ENCODE measurements at places on chromosomes 12 and 14.

GRCh38 chr14:67241411-67242167, at the start of gene PALS1:
TSS of gene PALS1 (plus strand) at chr14:67241435. CDS start at chr14:67279171, 37,736 bp downstream.
- no peak for DNase-seq

DNA sequence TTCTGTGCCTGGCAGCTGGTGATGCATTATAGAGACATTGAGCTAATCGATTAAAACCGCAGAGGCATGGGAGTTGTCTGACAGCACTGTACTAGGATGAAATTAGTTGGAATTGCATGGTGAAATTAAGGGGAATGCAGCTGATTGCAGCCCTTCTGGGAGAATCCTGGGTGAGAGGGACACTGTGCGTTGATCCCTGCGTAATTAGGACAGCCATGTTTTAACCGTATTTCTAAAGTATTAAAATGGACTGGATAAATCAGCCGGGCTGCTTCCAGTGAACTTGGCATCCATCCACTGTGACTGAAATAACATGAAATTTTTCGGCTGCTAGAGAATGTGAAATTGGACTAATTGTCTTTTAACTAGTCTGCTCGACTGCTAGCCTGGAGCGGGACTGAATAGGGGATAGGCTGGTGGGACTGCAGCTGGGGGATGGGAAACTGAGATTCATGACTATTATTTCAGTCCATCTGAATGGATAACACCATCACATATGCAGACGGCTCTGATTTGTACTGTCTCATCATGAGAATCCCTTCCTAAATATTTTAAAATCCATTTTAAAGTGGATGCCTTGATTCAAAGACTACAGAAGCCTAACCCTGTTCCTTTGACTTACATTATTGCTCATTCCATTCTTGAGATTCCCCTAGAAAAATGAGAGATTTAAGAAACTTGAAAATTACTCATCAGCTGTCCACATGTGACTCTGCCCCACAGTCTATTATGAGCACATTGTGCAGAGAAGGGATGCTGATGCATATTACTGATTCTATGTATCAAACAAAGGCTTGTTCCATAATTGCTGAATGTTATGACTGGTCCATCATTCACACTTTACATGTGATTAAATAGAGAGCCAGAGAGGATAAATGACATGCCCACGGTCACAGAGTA, 343.9 kb downstream of the NPAS3 start:
- no peak for DNase-seq

- DNase-seq: no peak
Observed at GRCh38 chr12:11819643-11820042, 170.2 kb downstream of the ETV6 start.

GRCh38 chr14:83816761-83817160, 1713.2 kb upstream of the FLRT2 start:
- DNase-seq: no peak

DNA sequence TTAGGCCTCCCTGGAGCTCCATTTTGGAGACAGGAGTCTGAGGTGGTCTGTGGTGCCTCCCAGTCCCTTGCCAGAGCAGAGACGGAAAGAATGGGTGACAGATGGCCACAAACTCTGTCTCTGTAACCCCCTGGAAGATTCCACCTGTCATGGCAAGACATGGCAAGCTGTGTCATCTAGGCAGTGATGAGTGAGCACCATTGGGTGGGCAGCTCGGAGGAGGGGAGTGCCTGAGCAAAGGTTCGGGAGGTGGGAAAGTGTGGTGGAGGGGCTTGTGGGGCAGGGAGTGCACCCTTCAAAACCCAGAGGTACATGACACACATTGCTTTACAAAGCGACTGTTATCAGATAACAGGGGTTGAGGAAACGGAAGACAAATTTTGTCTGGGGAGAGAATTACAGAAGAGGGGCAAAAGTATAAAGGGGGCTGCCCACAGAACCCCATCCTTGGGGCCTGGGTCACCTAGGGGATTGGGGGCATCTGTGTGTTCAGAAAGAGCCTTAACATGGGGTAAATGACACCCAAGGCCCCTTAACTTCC, 3.5 kb downstream of the RIN3 start:
- no peak for DNase-seq

- no peak for DNase-seq
Observed at GRCh38 chr12:77925536-77926108, 94.9 kb downstream of the NAV3 start.

DNA sequence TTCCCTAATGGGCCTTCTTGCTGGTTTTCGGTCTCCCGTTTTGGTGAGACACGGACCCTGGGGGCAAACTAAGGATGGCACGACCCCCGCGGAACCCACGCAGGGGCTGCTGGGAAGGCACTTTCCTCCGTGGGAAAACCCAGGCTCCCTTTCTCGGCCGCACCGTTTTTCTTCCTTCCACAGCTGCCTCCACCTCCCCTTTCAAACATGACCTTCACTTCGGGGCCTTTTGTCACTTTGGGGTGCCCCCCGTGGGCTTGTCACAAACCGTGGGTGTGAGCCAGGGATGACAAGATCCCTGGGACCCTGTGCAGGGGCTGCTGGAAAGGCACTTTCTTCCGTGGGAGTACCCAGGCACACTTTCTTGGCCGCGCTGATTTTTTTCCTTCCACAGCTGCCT, 268.7 kb downstream of the ALG10 start:
- no peak for DNase-seq

DNA sequence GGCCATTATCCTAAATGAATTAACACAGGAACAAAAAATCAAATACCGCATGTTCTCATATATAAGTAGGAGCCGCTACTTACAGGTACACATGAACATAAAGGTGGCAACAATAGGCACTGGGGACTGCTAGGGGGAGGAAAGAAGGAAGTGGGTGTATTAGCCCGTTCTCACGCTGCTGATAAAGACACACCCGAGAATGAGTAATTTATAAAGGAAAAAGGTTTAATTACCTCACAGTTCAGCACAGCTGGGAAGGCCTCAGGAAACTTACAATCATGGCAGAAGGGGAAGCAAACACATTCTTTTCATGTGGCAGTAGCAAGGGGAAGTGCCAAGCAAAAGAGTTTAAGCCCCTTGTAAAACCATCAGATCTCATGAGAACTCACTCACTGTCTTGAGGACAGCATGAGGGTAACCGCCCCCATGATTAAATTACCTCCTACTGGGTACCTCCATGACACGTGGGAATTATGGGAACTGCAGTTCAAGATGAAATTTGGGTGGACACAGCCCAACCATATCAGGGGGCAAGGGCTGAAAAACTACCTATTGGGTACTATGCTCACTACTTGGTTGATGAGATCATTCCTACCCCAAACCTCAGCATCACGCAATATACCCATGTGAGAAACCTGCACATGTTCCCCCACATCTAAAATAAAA, 16.4 kb upstream of the MIA2 start:
- no peak for DNase-seq

DNA sequence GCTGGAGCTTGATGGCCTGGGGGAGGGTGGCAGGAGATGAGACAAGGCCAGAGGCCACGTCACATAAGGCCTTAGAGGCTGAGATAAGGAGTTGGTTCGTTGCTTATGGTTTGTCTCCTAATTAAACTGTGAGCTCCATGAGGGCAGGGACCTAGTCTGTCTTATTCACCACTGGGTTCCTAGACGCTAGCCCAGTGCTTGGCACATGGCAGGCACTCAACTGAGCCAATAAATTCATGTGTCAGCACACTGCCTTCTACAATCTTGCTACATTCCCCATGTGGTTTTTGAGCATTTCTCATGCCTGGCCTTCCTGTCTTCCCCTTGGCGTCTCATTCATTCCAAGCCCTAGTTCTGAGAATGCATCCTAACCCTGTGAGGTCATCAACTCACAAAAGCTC, 92.5 kb upstream of the MED13L start:
- DNase-seq: no peak

- no peak for DNase-seq
Observed at GRCh38 chr14:24508155-24508840, at the start of gene CMA1. TSS of gene CMA1 (minus strand) at chr14:24508265. CDS start at chr14:24508235, 30 bp downstream.

DNA sequence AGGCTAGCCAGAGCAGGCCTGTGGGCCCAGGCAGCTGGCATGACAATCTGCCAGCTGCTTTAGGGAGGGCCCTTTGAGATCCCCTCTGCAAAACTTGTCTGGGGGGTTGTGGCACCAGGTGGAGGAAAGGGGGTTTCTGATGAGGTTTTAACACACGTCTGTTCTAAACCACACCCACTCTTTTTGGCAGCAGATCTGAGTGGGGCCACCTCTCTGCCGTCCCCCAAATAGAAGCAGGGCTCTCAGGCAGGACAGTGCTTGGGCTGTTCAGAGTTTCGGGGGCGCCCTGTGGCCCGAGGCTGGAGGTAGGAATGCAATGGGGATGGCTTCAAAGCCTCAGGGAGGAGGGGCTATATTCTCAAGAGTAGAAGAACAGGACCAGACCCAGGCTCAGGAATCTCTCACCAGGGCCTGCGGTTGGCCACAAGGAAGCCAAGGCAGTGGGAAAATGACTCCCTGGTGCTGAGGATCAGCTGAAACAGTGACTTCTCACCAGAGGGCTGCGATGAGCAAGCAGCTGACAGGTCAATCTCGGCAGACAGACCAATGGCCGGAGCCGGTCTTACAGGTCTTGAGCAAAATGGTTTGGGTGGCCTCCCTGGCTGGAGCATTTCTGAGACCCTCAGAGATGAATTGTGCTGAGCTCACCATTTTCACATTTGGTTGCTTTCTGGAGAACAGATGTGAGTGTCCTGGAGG, 1.5 kb upstream of the KRT5 start:
- DNase-seq: no peak

- DNase-seq: no peak
Observed at GRCh38 chr14:75711105-75711795, 50.2 kb downstream of the TTLL5 start.

Measured in stimulated activated CD4-positive, alpha-beta T cell treated with anti-CD3 and anti-CD28 coated beads, Interleukin-1b, Interleukin-23, amount 100 ng/mL, for 1 hour (primary cell).